ENCODE measurements at places on chromosomes 4 and X.

- peak; percentile 95 for DNase-seq
Observed at GRCh38 chr4:123350191-123350544, 46.4 kb upstream of the SPRY1 start.

GRCh38 chr4:2785613-2786012 lies 7.3 kb upstream of the SH3BP2 start:
- DNase-seq, result peak; percentile 29

GRCh38 chr4:148808416-148808815 lies 366.2 kb upstream of the NR3C2 start:
- no peak for DNase-seq

- DNase-seq, result no peak
Observed at GRCh38 chr4:8331575-8331955, 62.0 kb downstream of the HTRA3 start.

DNA sequence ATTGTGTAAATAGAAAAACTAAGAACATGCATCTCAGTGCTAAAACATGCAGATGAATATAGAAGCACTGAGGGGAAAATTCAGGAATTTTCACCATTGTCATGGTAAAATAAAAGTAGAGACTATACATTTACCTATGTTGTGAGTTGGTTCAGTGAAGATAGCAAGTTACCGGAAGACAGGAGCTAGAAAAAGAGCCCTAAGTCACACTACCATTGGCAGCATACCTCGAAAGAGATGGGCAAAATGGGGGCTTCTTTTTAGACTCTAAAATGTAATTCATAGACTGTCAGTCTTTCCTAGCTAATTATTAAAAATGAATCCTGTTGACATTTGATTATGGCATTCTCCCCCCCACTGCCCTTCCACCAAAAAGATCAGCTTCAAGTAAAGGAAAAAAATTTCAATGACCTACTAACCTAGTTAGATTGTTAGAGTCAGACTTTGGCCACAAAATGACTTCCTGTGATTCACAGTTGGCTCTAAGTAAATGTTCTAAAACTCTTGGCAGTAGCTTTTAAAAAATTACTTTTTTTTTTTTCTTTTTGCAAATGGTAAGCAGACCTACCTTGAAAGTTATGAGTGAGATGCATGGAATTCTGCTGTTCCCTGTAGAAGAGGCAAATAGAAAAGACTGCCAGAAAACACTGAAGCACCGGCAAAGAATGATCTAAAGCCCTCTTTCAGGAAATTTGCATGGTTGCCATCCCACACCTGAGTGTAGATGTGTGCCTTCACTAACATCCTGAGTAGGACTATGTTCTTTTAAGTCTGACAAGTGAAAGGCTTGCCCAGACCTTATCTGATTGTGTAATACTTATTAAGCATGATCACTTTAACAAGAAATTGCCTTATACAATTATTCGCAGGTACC lies 26.4 kb upstream of the ARSJ start:
- DNase-seq, result peak; percentile 77

GRCh38 chr4:75545526-75545925 lies 10.3 kb upstream of the ODAPH start:
- no peak for DNase-seq

- DNase-seq, result no peak
Observed at GRCh38 chrX:69807400-69807799, 191.5 kb downstream of the EDA start.

- no peak for DNase-seq
Observed at GRCh38 chrX:9252182-9252581, 212.7 kb upstream of the TBL1X start.

- DNase-seq, result no peak
Observed at GRCh38 chr4:74105656-74106280, 6.8 kb upstream of the CXCL2 start.

GRCh38 chrX:112669824-112670223 lies 9.9 kb downstream of the LHFPL1 start:
- DNase-seq, result no peak

DNA sequence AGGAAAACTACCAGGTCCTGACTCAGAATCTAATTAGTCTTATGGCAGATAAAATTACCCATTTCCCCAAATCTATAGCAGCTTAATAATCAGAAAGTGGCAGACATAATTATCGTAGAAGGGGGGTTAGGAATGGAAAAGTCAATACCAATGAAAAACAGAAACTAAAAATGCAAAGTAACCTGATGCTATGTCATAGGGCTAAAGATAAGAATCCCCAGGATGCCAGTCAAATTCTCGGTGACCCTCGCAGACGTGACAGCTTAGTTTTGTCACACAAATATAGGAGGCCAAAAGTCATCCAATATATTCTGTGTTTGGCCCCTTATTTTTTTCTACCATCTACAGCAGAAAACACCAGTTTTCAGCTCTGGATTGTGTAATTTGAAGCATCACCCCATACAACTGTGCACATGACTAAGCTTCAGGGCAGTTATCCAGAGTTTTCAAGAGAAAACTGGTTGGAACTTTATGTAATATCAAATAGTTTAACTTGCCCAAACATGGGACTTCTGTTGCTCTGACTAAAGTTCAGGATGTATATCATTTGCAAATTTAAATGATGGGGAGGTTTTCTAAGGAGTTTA lies 30.9 kb downstream of the RASSF6 start:
- peak; percentile 97 for DNase-seq

DNA sequence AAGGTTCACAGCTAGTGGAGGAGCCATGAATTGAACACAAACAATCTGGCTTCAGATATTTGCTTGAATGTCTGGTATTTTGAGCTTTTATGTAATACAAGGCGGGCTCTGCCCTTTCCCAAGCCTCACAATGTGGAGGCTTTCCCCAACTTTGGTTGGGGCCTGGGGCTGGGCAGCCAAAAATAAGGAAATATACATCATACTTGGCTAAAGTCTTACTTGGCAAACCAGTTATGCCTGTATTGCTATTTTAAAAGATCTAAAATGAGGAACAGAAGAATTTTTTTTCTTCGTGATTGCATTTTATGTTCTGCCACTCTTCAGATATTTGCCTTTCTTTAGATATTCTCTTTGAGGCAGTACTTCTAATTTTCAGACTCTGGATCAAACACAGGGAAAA lies 26.1 kb downstream of the ARFIP1 start:
- DNase-seq, result peak; percentile 15

DNA sequence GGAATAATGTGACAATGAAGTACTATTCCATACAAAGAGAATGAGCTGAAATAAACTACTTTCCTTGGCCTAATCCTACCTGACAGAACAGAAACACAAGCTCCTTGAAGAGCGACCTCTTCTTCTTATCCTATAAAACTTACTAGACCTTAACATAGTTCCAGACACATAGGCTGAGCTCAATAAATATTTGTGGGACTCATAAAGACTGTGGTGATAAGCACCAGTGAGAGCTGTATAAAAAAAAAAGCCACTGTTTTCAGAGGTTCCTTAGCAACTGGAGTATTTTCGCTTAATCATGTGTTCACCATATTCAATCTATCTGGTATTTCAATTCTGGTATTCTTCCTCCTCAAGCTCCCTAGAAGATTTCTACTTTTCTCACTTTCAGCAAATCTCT lies 1129.6 kb downstream of the STPG2 start:
- DNase-seq, result no peak

DNA sequence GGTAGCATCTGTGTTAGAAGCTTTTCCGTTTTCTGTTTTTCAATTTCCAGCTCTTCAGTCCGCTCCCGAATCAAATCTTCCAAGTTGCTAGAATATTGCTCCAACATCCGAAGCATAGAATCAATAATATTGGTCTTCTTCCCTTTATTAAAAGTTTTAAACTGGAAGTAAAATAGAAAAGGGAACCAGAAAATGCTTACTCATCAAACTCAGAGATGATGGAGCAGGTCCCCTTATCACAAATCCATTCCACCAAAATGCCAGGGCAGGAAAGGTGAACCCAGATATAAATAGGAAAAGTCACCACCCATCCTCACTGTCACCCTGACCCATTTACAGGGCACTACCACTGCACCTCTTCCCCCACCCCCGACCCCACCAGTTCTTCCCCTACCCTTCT lies 89.0 kb downstream of the GUCY2F start:
- no peak for DNase-seq

GRCh38 chr4:117225471-117225870 lies 140.1 kb upstream of the TRAM1L1 start:
- no peak for DNase-seq

DNA sequence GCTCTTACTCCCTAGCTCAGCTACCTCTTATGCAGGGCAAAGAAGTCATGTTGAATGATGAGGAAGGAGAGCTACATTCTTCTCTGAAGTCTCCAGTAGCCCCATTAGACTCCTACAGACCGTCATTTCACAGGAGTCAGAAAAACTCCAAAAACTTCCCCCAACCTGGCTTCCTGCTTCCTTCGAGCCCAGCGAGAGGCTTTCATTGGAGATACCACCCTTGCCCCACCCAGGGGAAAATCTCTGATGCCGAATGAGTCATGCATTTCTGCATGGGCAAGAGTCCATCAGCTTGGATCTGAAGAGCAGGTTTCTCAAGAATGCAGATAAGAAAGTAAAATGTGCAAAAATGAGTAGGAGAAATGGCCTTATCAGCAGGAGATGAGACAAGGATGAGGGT lies 53.0 kb downstream of the ARSF start:
- DNase-seq, result peak; percentile 56

GRCh38 chr4:138978028-138978585 lies 37.5 kb upstream of the NOCT start:
- no peak for DNase-seq
